ENCODE measurements at places on chromosomes 1 and 21.

DNA sequence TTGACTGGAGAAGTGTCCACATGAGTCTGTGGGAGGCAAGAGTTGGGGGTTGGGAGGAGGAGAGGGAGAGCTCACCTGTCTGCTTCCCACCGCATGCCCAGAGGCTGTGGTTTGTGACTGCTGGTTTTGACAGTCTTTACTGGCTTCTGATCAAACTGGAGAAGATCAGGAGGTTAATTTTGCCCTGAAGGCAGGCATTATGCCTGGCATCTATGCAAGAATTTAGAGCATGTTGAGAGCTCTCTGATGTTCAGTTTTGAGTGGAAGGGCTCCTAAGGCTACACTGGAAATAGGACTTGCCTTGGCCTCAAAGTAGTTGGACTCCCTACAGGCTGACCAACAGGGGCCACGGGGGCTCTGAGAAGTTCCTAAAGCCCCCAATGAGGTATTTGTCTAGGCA lies 101.6 kb downstream of the TLR5 start:
- peaks cover 3% of the 10 kb centered on the region for H3K27me3 ChIP-seq
- H3K4me1 ChIP-seq = peaks cover 7% of the 10 kb centered on the region
- DNase-seq = no peak
- H3K4me3 ChIP-seq = no peak overlapping the region

- peaks cover 54% of the 10 kb centered on the region for H3K4me1 ChIP-seq
- no peak overlapping the region for H3K4me3 ChIP-seq
- peaks cover 25% of the 10 kb centered on the region for H3K27me3 ChIP-seq
- peak overlapping the region; percentile 100 for H3K27ac ChIP-seq
- peaks cover 31% of the 10 kb centered on the region for H3K36me3 ChIP-seq
Measured at GRCh38 chr21:31552826-31553225, 106.7 kb upstream of the SOD1 start.

- no peaks in the 10 kb centered on the region for H3K27me3 ChIP-seq
- no peak overlapping the region for H3K4me3 ChIP-seq
- H3K4me1 ChIP-seq = peaks cover 15% of the 10 kb centered on the region
- no peak overlapping the region for H3K27ac ChIP-seq
Measured at GRCh38 chr1:147892731-147893214, 9.8 kb upstream of the GJA8 start.

DNA sequence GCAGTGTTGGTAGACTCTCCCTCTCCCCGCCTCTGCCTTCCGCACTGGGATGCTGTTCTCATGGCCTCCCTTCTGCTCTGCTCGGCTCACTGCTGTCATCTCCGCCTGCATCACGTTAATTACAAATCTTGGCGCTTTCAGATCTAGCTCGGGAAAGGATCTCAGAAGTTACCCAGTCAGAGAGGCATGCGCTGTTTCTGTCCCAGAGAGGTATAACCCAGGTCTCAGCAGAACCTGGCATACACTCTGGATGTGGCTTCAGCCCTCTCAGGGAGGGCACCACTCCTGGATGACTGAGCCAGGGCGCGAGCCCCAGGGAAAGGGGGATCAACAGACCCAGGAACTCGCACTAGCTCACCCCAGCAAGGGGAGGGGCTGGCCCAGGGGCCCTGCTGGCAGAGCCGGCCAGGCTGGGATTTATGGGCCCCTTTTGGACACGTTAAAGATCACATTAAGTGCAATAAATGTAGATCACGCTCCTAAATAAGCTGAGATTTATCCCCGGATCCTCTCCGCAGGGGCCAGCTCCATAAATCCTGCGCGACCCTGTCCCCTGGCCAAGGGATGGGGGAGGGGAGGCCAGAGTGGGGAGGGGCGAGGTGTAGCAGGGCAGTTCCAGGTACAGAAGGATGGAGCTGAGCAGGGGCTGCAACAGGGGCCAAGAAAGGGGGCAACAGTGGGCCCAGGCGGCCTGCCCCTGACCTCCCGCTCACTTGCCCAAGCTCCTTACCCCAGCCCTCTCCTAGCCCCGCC lies 101.3 kb upstream of the ZBTB40 start:
- DNase-seq = no peak
- no peaks in the 10 kb centered on the region for H3K36me3 ChIP-seq
- no peak overlapping the region for H3K27ac ChIP-seq
- peaks cover 11% of the 10 kb centered on the region for H3K27me3 ChIP-seq

DNA sequence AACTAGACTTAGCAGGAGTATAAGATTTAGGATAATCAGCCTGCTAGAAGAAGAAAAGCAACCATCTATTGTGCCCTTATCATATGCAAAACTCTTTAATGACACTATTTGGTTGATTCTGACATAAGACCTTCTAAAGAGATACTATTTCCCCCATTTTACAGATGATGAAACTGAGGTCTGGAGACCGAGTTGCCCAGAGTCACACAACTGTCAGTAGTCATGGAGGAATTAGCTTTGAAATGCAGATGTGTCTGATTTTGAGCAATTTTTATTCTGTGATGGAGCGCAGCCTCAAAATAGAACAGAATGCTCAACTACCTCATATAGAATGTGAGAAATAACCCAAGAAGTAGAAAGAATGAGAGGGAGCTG lies 69.0 kb downstream of the CD58 start:
- no peaks in the 10 kb centered on the region for H3K36me3 ChIP-seq
- H3K4me1 ChIP-seq = peaks cover 9% of the 10 kb centered on the region

- no peaks in the 10 kb centered on the region for H3K36me3 ChIP-seq
- no peak overlapping the region for H3K4me3 ChIP-seq
- H3K27me3 ChIP-seq = no peaks in the 10 kb centered on the region
- no peaks in the 10 kb centered on the region for H3K4me1 ChIP-seq
- no peak overlapping the region for H3K27ac ChIP-seq
Measured at GRCh38 chr1:113659556-113659955, 99.7 kb downstream of the PHTF1 start.

DNA sequence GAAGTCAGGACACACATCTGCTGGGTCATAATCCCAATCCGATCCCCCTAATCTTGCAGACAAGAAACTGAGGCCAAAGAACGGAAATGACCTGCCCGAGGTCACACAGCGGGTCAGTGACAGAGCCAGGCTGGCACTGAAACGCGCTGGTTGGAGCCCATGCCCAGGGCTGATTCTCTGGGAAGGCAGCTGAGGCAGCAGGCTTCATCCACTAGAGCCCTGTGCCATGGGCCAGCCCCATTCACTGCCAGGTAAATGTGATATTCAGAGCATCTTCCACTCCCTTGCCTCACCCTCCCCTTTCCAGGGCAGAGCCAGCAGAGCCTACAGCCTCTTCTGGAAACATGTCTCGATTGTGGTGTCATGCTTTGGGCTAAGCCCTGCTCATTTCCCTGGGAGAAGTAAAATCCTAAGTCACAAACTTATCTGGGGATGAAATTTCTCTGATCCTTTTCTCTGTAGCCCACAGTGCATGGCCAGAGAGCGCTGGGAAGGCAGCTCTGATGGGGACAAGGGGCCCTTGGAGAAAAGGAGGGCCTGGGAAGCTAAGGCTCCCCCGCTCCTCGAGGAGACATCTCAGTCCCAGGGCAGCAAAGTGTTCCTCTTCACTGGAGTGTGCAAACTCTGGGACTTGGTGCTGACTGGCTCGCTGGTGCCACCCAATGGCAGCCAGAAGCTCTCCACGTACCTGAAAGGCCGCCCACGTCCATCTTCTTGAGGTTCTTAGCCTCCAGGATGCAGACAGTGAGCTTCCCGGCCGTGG lies 110.4 kb downstream of the SYT2 start:
- peaks cover 12% of the 10 kb centered on the region for H3K27me3 ChIP-seq
- H3K4me3 ChIP-seq = no peak overlapping the region
- H3K4me1 ChIP-seq = peaks cover 2% of the 10 kb centered on the region
- no peaks in the 10 kb centered on the region for H3K36me3 ChIP-seq

- no peak for DNase-seq
- H3K27ac ChIP-seq = no peak overlapping the region
- no peaks in the 10 kb centered on the region for H3K27me3 ChIP-seq
- no peaks in the 10 kb centered on the region for H3K36me3 ChIP-seq
Measured at GRCh38 chr1:198841477-198841876, 202.6 kb downstream of the PTPRC start.
